ENCODE measurements at places on chromosomes 11 and 22.

DNA sequence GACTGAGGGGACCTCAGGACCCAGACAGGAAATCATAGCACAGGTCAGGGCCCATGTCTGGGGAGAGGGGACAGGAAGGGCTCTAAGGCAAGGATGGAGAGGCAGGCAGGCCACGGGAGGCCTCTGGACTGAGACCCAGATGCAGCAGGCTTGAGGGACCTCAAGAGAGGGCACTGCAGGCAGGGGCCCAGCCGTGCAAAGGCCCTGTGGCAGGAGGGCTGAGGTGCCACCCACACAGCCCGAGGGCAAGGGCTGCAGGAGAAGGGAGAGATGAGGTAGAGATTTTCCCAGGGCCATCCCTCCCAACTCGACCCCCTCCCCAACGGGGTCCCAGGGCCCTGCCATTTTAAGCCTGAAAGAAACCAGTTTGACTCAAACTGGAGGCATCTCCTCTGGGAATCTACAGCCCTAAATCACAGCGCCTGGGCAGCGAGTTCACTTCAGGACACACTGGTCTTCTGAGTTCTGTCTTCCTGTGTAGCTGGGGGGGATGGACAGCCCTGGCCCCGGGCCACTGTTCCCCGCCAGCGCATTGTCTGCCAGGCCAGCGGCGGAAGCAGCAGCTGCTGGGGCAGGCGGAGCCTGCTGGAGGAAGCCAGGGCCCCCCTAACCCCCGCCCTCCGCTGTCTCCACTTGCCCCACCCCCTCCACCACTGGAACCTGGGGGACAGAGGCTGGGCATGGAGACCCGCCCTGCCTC lies 20.3 kb upstream of the WNT7B start:
- no peak for DNase-seq

DNA sequence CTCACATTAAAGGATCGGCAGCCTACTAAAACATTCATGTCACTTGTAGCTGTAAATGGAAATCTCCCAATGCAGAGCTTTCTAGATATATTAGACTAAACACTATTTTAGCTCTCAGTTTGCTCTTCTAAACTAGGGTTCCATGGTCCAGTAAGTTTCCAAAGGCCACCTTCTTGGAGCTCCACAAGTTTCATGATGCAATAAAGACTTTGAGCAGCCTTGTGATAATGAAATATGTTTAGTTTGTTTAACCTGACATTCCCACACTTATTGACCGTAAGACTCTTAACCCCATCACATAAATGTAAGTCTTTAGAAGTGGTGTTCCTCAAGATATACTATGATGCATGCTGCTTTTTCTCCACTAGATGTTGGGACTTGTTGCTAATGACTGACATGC lies 87.7 kb downstream of the TRIM44 start:
- DNase-seq = no peak

DNA sequence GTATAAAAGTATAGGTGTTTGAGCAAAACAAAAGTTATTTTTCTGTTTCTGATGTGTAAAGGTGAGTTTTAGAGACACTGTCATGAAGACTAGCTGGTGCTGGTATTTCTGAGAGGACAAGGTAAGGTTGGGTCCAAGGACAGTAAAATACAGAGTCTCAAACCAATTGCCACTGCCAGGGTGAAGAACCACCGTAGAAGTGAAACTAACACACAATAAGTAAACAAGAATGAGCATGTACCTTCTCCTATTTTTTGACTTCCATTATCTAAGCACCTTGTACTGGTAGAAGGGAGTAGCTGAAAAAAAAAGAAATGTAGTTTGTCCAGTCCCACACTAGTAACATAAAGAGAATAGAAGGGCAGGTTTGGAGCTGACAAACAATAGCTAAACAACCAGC lies 117.3 kb downstream of the TTC28 start:
- DNase-seq = no peak

DNA sequence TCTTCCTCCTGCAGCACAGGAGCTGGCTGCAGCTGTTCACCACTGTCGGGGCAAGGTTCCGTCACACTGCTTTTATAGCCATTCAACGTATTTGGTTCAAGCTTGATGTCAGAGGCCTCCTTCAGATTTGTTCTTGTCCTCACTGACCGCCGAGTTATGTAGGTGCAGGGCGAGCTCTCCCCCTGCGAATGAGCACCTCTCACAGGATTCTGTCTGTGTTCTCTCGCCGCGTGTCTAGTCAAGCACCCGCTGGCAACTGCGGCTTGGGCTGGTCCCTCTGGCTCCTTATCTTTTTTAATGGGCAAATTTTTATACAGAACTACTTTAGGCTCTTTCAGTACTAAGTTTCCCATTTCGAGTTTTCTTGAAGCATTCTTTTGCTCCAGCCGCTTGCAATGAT lies 37.4 kb upstream of the CHKA start:
- no peak for DNase-seq

DNA sequence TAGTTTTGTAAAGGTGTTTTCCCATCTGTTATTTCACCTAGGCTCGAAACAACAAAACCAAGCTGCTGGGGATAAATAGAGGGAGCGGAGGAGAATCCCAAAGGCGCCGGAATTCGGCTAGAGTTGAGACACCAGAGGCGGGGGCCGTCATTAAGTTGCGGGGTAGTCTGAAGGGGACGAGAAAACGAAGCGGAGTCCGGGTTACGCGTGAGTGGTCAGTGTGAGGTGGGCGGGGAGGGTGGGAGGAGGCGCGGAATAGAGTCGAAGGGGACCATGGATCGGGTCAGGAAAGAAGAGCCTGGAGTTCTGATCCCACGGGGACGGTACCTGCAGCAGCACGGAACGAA lies 361 bp downstream of the SRPRA start:
- DNase-seq = no peak

DNA sequence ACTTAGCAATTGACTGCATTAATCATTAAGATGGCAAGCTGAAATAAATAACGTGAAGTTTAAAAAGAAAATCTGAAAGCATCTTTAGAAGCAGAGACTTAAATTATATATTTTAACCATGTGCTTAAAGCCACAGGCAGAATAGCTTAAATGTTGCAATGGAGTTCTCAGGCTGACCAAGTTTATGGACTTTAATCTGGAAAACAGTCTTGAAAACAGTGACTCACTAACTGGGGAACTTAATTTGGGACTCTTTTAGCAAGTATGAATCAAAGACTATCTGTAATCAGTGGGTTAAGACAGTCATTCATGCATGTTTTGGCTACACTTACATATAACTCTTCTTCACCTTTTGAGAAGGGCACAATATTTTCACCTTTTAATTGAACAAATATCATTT lies 12.6 kb upstream of the GLYATL1 start:
- DNase-seq = no peak

- DNase-seq = no peak
These were observed 1.6 kb downstream of the IFITM10 start for GRCh38 chr11:1748636-1749394.

DNA sequence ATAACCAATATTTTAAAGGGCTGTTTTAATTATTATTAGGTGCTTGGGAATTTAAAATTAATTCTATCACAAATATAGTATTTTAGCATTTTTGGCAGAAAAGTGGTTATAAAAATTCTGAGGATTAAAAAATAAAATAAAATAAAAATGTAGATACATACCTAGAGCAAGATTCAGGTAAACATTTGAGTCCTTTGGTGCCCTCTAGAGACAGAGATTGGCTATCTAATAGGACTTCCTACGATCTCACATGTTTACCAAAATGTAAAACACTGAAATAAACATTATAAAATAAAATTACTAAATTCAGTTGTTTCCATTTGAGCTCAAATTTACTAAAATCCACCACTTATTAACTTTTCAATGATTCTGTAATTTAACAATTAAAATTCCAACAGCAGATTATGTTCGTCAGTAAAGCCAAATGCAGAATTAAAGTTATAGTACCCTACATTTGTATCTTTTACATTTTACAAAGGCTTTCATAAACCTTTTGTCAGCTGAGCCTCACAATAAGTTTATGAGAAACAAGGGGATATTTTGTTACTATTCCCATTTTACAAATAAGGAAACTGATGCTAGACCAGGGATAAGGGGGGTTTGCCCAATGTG lies 27.7 kb downstream of the SLC36A4 start:
- no peak for DNase-seq

GRCh38 chr11:34855754-34856095 lies 60.5 kb downstream of the APIP start:
- no peak for DNase-seq

- DNase-seq = no peak
These were observed 69.1 kb upstream of the B3GAT1 start for GRCh38 chr11:134481135-134481534.

DNA sequence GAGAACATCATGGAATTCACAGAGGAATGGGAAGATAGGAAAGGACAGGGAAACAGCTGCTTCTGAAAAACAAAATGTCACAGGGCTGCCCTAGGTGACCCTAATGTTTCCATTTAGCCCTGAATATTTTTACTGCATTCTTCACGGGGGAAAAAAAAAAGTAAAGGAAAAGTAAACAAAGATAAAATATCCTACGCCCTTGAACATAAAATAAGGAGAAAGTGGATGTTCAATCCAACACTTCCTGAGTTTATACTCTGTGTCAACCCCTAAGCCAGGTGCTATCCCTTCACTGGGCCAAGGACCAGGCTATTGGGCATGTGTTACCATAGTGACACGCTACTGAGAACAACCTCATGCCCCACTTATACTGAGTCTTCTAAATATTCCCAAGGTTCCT lies 84.7 kb downstream of the FAM76B start:
- no peak for DNase-seq

- DNase-seq = no peak
These were observed 195.1 kb upstream of the PLET1 start for GRCh38 chr11:112455791-112456190.

- DNase-seq = no peak
These were observed 51.0 kb downstream of the MTNR1B start for GRCh38 chr11:93020248-93021046.

GRCh38 chr11:73866586-73866996 lies 10.1 kb downstream of the COA4 start:
- DNase-seq = no peak

DNA sequence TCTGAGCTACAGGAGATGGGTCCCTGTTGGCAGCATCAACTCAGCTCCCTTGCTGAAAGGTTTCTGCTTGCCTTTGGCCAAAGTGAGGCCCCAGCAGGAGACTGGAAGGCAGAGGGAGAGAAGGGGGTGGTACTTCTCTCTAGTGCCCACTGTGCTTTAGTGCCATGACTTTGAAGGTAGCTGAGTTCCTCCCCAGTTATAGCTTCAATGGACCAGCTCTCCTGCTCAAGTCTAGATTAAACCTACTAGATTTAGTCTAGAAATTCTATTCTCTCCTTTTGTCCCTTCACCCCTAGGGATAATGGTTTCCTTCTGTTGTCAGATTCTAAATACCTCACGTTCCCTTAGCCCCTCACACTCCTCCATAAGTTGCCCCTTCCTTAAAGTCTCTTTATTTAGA lies 119.2 kb downstream of the TIMP3 start:
- no peak for DNase-seq

- no peak for DNase-seq
These were observed 48.0 kb downstream of the ME3 start for GRCh38 chr11:86624366-86624765.

GRCh38 chr11:124643042-124643604 lies 20.5 kb downstream of the TBRG1 start:
- no peak for DNase-seq

DNA sequence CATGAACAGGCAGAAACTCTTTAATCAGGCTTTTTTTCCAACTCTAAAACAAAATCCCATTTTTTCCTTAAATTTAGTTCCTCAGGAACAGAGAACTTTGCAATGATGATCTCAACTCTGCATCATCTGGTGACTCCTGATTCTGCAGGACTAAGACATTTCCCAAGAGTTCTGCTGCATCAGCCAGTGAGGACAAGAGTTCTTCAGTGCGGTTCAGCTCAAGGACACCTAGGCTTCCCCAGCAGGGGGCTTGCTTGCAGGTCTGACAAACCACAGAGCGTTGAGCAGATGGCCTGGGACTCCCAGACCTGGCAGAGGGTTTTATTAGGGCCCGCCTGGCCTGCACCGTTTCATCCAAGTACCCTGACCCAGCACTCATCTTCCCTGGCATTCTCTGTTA lies 6.4 kb downstream of the CDCA5 start:
- DNase-seq = no peak

GRCh38 chr11:71977743-71978418 lies 20.8 kb upstream of the IL18BP start:
- peak; percentile 14 for DNase-seq

- no peak for DNase-seq
These were observed 8.1 kb downstream of the CLPB start for GRCh38 chr11:72426103-72426757.

- no peak for DNase-seq
These were observed 507.0 kb downstream of the NTM start for GRCh38 chr11:131877246-131877942.

DNA sequence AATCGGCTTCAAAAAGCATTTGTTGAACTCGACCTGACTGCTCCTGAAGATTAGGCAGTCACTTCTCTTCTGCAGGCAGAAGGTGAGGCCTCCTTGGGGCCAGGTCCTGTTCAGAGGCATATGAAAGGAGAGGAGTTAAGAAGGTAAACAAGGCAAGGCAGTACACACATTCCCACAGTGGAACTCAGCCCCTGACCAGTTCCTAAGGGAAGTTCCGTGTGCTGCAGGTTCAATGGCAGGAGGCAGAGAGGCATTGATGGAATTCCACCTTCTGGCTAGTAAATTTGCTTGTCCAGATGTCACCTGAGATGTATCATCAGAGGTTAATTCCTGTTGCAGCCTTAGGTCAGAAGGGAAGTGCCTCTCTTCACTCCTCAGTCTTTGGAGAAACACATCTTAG lies 337.0 kb upstream of the MTNR1B start:
- no peak for DNase-seq

DNA sequence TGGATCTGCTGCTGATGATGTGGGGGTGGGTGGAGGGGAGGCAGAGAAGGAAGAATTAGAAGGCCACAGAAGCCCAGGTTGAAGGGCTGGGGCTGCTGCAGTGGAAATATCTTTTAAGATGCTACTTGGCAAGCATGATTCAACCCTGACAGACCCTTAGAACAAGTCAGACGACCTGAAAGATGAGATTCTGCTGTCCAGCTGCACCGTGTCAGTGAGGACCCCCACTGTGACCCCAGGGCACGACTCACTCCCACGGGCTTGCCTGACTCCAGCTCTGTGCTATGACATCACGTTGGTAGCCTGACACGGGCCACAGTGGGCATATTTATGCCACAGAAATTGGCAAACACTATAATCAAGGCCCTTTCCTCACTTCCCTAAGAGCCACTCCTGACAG lies 36.0 kb downstream of the LRFN4 start:
- no peak for DNase-seq

Measured in CD8-positive, alpha-beta memory T cell (primary cell).